ENCODE measurements at places on chromosomes 6 and 20.

DNA sequence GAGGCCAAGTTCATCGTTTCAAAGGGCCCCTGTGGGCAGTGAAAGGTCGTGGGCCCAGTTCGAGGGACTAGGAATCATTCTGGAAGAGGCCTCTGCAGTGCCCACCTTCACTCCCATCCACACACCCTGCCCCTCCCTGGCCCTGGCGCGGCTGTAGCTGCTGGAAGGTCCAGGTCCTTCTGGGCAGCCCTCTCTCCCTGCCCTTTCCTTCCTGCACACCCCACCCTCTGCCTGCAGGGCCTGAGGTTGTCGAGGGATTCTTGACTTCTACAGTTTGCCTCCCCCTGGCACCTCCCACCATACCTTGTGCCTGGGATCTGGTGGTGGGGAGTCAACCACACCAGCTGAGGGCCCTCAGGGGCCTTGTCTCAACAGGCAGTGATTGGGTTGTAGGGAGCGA lies 4.5 kb upstream of the MYT1 start:
- no peak for DNase-seq

DNA sequence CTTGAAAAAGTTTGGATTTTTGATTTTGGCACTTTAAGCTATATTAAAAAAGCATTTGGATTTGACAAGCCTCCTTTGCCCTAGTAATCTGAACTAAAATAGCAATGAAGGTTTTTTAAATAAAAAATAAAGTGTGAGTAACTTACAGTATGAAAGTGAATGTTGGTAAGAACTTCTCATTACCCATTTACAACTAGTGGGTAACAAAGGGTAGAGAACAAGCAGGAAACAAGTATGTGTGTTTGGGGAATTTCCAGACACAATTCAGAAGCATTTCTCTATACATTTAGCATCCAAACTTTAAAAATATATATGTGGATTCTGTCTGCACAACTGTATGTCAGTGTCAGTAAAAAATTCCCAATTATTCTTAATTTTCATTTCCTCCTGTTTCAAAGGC lies 2.9 kb downstream of the TMEM30A start:
- no peak for DNase-seq

GRCh38 chr6:16690608-16691142 lies 70.6 kb downstream of the ATXN1 start:
- DNase-seq = no peak

DNA sequence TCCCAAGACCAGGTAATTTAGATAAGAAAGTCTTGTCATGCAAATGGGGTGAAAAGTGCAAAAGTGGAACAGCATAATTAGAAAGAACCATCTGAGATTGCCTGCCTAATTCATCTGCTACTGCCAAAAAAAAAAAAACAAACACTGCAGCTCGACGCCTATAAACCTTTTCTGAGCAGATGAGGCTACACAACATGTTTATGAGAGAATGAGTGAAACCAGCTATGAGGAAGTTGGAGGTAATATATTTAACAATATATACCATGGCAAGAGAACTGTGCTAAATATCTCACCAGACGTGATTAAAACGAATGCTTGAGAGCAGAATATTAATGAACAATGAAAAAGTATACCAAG lies 50.0 kb downstream of the LAMA4 start:
- no peak for DNase-seq

GRCh38 chr6:162416831-162417537 lies 310.6 kb downstream of the PRKN start:
- no peak for DNase-seq

DNA sequence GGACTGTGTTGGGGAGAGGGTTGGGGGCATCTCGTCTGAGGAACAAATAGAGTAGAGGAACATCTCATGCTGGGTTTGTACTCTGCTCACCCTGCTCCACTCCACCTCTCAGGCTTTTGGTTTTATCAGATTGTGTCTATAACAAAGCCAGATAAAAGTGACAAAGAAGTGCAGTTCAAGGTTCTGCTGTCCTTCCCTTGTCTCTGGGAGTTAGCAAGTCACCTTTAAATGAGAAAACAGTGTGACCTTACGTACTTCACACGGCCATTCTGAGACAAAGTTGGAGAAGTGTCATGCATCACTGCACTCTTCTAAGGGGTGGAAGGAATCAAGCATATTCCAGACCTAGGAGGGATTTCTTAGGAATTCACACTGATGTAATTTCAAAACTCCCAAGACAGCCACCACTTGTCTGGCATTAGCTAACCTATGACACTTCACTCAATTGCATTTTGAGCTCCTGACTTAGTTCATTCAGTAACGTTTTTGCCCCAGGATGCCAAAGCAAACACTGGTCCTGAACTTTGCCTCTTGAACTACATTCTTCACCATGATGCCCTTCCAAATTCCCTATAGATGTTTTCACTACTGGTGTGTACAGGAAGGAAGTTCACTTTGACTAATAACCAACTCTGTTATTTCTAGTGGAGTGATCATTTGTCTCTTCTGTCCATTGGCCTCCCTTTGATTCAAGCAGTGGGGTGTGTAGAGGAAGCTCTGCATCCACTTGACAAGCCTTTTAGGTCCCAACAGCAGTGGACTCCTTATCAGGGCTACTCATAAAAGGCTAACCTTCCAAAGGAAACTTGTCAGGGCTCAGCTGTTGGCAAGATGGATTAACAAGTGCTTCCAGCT lies 647.6 kb upstream of the FLRT3 start:
- DNase-seq = no peak

DNA sequence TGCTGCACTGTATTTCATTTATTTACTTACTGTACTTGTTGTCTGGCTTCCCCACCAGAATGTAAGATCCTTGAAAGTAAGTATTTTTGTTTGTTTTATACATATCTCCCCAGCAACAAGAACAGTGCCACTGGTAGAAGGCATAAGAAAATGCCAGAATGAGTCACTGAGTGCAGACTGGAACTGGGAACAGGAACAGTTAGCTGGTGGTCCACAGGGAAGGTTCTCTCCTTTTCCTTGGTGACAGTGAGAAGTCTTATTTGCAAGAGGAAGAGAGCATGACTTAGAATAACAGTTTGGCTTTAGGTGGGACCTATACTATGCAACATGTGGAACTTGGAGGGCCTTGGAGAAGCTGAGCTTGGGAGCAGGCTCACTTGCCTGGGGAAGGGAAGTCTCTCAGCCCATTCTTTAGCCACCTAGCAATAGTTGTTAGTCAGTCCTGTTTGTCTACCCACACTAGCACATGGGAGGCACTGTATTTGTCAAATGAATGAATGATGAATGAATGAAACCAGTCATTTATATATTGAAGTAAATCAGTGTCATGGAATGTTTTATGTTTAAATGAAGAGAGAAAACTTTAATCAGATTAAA lies 203.5 kb downstream of the KCNQ5 start:
- no peak for DNase-seq

- DNase-seq = no peak
Observed at GRCh38 chr6:44942201-44942600, 385.9 kb upstream of the RUNX2 start.

DNA sequence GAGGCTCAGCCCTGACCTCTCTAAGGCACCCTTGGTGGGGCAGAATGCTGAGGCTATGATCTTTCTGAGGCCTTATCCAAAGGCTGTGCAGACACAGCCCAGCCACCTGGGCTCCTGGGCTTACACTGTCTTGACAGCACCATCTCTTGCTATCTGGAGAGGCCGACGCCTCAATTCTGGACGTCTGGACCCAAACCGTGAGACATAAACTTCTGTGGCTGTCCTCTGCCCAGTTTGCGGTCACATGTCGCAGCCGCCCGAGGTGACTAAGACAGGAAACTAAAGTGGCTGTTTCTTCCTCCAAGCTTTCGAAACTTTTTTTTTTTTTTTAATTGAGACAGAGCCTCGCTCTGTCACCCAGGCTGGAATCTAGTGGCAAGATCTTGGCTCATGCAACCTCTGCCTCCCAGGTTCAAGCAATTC lies 49.3 kb downstream of the PRR18 start:
- DNase-seq = no peak

DNA sequence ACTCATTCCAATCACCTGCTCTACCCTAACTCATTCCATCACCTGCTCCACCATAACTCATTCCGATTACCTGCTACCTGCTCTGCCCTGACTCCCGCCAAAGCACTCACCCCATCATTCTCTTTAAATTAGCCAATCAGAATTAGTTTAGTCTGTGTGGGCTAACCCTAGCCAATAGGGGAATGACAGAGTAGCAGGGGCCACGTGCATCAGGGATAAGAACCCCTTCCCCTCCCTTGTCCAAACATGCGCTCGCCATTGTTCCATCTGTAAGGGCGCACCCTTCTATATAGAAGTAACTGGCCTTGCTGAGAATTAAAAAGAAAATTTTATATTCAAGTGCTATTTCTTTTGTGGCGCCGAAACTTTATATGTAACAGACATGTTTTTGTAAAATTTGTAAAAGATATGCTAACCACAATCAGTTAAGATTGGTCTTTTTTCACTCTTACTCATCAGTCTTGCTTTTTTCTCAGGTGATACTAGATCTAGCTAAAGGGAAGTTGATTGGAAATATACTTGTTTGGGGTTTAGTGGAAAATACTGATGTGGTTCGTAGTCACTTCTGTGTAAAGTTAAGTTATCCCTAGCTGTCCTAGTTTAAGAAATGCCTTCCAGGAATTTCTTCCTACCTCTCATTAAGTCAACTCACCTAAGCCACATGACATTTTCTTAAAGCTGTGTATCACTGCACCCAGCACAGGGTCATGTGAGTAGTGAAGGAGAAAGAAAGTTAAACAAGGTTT lies 16.5 kb downstream of the RTN4IP1 start:
- no peak for DNase-seq

DNA sequence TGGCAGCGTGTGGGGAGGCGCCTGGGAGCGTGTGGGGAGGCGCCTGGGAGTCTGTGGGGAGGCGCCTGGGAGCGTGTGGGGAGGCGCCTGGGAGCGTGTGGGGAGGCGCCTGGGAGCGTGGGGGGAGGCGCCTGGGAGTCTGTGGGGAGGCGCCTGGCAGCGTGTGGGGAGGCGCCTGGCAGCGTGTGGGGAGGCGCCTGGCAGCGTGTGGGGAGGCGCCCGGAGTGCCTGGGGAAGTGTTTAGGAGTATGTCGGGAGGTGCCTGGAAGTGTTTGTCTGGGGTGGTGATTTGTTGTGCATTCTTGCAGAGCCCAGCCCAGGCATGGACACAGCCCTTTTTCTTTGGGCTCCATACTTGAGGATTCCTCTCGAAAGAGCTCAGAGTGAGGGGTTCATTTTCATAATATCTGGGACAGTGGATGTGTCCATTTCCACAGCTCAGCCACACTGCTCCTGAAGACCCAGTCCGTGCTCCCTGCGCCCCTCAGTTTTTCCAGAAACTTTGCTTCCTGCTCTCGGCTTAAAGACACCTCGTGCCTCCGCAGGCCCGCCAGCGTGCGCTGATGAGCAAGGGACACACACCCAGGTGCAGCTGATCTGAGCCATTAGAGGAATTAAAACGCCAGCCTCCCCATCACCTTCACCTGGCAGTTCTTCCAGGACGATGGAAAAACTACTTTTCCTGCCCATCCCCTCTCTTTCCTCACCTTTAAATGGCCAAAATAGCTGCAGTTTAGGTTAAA lies 172.2 kb upstream of the THBS2 start:
- DNase-seq = no peak

DNA sequence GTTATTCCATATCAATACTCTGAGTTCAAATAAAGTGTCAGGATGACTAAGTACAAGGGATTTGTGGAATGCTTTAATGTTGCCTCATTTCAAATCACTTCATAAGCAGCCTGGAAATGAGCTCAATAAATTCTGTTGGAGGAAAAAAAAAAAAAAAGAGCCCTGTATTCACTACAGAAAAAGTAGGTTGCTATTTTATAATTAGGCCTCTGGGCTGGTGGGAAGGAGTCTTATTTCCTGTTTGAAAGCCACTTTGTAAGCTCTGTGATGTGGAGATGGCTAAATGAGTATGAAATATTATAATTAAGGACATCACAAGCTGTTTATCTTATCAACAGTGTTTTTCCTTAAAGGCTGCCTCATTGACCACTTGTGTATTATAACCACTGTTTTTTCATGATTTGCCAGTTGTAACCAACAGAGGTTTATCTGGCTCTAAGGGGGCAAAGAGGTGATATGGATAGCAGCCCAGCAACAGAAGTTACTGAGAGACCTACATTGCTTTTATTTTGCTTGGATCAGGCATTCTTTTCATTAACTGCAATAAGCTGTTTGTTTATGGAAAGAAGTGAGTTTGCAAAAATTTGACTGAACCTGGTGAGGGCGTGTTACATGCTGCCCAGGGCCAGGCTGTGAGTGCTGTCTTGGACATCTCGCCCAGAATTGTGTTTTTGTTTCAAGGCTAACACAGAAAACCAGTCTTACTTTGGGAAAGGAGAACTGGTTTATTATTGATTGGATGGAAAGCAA lies 563.3 kb upstream of the MAP3K7 start:
- DNase-seq = no peak

All from stimulated activated CD8-positive, alpha-beta memory T cell treated with anti-CD3 and anti-CD28 coated beads, Interleukin-4, amount 100 ng/mL, for 1 hour (primary cell).